ENCODE measurements at places on chromosomes 3 and 15.

DNA sequence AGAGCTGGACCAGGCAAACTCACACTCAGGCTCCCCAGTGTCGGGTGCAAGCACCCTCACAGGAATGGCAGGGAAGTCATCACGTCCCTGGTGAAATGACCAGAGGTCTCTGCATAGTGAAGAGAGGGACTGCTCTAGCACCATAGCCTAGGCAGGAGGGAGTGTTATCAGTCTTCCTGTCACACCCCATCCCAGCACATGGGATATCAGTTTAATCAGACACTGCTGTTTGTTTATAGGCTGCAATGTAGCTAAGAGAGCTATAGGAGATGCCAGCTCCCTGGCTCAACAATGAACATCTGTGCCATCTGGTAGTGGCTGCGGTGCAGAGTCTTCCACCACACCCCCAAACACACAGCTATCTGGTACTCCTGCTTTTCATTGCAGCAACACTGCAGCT, 776.6 kb downstream of the ZNF385D start:
- no peak for DNase-seq

- no peak for DNase-seq
Observed at GRCh38 chr3:22361521-22361920, 610.5 kb upstream of the ZNF385D start.

DNA sequence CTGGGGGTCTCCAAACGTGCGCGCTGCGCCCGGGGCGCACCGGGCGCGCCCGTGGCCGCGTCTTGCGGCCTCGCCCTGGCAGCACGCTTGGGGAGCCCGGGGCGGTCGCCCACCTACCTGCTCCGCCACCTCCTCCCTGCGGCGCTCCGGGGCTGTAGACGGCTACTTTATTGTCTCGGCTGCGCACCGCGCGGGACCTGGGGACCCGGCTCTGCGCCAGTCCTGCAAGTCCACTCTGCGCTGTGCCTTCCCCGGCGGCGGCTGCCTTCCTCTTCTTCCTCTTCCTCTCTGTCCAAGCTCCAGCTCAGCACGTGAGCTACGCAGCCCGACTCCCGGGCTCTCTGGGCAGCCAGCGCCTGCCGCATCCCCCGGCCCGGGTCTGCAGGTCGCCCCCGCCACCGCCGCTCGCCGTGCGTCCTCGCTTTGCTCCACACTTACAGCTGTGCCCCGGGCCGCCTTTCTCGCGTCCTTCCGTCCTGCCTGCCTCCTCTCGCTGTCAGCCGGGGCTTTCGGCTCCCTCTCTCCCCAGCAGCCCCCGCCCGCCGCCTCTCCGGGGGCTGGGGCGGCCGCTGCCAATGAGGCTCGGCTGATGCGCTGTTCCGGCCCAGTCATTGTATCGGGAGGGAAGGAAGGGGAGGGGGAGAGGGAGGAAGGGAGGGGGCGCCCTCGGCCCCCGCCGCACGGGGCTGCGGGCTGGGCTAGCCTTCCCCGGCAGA, 156.4 kb upstream of the FRMD4B start:
- no peak for DNase-seq

GRCh38 chr3:63557912-63558311, 94.6 kb upstream of the SNTN start:
- no peak for DNase-seq

DNA sequence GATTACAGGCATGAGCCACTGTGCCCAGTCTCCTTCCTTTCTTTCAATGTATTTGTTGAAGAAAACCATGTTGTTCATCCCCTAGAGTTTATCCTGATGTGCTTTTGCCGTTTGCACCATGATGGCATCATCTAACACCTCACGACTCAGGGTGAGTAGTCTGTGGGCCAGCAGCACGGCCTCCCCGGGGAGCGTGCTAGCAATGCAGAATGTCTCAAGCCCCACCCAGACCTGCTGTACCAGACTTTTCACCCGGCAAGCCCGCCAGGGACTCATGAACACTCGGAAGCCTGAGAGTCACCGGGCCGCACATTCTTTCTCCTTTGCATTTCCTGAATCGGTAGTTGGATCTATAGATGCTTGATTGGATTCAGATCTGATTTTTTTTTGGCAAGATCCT, 64.6 kb downstream of the RPN1 start:
- DNase-seq = no peak

Data from activated CD4-positive, CD25-positive, alpha-beta regulatory T cell treated with anti-CD3 and anti-CD28 coated beads, Interleukin-2, amount 50 U/mL, for 72 hours (primary cell).